ENCODE measurements at places on chromosomes 3 and 15.

DNA sequence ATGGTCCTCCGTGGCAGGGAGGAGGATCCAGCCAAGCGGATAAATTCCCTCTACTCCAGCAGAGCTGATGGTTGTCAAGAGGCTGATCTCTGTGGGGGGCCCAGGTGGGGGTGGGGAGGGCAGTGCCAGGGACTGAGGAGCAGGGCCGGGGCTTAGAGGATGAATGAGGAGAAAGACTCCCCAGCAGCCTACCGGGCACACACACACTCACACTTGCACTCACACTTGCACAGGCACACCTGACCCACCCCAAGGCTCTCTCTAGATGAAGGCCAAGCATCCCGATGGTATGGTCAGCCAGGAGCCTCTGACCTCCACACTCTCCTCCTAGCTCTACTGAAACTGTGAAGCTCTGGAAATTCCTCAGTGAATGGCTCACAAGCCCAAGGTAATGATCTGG lies 131.3 kb upstream of the PRR20G start:
- no peak for DNase-seq

DNA sequence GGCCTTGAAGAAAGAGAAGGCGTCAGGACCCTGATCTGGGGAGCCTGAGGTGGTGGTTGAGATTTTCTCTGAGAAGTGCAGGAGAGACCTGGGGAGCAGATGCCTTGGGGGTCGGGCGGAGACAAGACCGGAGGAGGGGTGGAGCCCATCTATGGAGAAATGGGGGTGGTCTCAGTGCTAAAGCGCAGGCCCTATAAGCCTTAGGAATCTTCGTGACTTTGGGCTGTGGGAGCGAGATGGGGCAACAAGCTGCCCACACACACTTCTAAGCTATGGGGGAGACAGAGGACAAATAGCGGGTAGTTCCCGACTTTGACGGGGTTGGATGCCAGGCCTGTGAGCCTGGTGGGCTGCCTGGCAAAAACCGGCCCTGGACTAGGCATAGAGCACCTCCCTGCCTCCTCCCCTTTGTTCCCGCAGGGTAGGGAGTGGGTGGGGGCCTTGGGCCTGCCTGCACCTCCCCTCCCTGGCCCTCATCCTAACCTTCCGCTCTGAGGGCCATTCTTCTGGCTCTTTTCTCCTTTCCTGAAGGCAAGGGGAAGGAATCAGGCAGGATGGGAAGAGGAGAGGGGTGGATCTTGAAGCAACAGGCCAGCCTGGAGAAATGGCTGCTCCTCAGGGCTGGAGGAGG lies 880 bp downstream of the NISCH start:
- DNase-seq, result no peak

DNA sequence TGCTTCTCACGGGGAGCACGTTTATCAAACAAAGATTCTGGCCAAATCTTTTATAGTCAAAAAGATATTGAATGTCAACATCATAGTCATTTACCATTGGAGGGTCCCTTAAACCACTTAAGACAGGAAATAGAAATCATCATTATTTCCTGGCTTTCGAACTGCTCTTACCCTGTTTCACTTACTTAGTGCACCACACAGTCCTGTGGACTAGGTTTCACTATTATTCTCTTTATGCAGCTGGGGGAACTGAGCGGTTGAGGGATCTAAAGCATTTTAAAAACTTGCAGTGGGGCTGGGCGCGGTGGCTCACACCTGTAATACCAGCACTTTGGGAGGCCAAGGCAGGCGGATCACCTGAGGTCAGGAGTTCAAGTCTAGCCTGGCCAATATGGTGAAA lies 13.7 kb upstream of the TPRG1 start:
- DNase-seq, result no peak

GRCh38 chr3:177889161-177889560 lies 647.1 kb upstream of the KCNMB2 start:
- DNase-seq, result no peak

DNA sequence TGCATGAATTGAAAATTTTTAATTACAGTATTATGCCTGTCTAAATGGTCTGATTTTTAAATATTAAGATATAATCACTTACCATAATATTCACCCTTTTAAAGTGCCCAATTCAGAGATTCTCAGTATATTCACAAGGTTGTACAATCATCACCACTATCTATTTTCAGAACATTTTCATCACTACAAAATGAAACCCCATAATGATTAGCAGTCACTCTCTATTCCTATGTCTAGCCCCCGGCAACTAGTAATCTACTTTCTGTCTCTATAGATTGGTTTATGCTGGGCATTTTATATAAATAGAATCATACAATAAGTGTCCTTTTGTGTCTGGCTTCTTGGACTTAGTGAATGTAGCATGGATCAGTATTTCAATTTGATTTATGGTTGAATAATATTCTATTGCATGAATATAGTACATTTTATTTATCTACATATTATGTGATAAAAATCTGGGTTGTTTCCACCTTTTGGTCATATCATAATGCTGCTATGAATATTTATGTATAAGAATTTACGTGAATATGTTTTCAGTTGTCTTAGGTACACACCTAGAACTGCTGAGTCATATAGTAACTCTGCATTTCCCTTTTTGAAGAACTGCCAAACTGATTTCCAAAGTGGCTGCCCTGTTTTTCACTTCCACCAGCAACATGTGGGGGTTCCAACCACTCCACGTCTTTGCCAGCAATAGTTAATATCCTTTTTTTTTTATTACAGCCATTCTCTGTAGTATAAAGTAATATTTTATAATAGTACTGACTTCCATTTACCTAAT lies 485.7 kb upstream of the ZNF385D start:
- DNase-seq, result no peak

GRCh38 chr3:126607214-126607908 lies 47.6 kb downstream of the TXNRD3 start:
- no peak for DNase-seq

- DNase-seq, result no peak
Measured at GRCh38 chr3:131636266-131636775, 133.6 kb upstream of the MRPL3 start.
